ENCODE measurements at places on chromosomes 5 and 9.

GRCh38 chr5:32074401-32074800 lies 99.7 kb downstream of the GOLPH3 start:
- DNase-seq = no peak

DNA sequence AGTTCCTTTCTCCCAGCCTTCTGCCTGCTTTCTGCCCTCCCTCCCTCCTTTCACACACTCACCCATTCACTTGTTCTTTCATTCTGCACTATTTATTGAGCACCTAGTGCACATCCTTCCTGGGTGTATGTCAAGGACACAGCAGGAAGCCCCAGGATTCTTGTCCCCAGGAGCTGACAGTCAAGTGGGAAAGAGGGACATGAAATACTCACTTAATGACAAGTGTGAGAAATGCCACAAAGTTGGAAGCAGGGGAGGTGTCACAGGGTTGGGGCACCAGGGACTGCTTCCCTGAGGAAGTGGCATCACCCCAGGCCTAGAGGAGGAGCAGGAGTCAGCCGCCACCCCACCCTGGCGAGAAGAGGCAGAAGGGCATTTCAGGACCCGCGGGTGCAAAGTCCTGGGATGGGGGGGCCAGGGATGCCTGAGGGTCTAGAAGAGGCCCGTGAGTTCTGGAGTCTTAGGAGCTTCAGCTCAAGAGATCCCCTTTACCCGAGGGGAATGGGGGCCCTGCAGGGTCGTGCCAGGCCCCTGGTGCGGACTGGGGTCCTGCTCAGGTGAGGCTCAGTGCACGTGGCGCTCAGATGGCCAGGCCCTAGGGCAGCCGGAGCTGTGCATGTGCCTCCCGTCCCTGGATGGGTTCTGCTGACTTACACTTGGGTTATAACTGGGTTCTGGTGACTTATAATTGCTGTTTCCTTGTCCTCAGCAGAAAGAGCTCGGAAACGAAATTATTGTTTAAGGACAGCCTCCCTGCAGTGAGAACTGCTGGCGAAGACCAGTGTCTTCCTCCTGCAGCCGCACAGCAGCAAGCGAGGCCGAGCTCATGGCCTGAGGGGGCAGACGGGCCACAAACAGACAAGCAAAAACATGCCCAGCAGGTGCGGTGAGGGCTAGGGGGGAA lies 16.9 kb upstream of the LAMC3 start:
- DNase-seq = no peak

GRCh38 chr5:73376618-73377170 lies 71.9 kb downstream of the FOXD1 start:
- DNase-seq = no peak

DNA sequence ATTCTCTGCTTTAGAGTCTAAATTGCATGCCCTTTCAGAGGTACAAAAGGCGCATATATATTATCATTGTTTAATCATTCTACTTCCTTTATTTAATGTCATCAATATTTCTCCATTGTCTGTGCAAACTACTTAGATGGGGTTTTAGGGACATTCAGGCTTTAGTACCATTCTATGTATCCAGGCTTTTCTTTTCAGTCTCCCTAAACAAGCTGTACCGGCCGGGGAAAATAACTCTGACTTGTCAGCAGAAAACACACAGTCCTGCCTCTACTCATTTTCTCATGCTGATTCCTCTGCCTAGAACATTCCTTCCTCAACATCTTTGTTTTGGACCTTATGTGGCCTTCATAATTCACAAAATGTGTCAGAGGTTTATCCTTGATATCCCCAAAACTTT lies 392.1 kb upstream of the DAB2 start:
- no peak for DNase-seq

DNA sequence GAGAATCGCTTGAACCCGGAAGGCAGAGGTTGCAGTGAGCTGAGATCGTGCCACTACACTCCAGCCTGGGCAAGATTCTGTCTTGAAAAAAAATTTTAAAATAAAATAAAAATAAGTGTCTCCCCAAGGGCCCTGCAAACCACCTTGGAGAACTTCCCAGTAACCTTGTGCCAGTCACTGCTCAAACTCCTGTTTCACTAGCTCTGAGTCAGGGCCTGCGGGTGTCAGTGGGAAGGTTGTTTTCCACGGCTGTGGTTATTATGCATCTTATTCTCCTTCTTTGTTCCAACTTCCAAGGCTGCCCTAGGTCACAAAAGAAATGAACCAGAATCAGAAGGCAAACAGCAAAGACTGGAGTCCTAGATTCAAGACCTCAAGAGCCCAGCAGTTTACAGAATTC lies 246.7 kb downstream of the ADAMTSL1 start:
- DNase-seq = no peak

GRCh38 chr5:14588145-14588544 lies 6.6 kb downstream of the OTULINL start:
- DNase-seq = no peak

DNA sequence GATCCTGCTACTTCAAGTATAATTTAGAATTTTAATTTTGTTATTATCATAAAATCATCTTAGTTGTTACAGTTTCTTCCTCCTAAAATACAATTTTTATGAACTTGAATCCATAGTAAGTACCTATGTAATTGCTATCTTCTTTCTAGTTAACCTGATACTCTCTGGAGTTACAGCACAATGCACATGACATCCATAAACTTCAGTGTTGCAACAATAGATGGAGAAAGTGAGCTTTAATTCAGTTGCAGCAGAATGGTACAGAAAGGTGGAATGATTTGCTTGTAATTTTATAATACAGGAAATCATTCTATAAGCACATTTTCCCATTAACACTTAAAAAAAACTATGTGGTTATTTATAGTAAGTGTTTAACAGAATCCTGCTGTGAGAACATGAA lies 372.0 kb downstream of the CDH9 start:
- DNase-seq = no peak

GRCh38 chr5:16245249-16245648 lies 65.7 kb upstream of the MARCHF11 start:
- DNase-seq = no peak

- no peak for DNase-seq
Observed at GRCh38 chr5:150101023-150101422, 14.7 kb upstream of the CSF1R start.

- no peak for DNase-seq
Observed at GRCh38 chr5:124705577-124705976, 40.9 kb downstream of the ZNF608 start.

GRCh38 chr9:89107406-89107805 lies 71.2 kb downstream of the SHC3 start:
- no peak for DNase-seq

DNA sequence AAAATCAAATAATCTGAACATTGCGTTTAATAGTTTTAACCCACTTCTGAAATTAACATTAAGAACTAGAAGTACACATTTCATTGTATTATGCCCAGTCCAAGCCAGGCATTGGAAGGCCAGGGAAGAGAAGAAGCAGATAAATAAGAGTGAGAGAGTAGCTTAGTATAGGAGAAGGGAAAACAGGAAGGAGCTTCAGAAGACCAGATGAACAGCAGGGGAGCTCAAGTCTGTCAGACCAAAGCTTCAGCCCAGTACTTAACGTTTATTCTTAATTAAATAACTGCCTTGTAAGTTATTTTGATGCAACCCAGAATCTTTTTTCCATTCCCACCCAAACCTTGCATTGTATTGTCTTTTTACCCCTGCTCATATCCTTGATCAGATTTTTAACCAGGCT lies 11.5 kb upstream of the FAM120AOS start:
- no peak for DNase-seq

DNA sequence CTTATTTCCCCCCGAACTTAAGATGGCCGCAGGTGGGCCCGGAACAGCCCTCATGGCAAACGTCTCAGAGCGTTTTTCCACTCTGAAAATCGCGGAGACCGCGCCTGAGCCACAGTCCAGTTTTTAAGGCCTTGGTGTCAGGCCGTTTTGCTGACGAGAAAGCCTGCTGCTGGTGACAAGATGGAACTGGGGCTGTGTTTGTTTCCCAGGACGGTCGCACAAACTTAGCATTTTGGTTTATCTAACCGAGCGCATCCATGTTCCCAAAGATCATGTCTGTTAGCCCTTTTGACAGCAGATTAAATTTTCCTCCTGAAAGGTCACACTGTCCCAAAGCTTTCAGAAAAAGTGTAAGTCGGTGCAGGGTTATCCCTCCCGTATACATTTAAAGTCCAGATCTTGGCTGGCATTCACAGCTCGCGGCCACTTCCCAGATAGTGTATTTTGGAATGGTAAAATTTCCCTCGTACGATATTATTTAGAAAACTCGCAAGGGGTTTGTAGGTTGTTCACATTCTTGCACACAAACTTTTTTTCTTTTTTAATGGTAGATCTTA lies 812 bp downstream of the SREK1 start:
- DNase-seq = no peak

DNA sequence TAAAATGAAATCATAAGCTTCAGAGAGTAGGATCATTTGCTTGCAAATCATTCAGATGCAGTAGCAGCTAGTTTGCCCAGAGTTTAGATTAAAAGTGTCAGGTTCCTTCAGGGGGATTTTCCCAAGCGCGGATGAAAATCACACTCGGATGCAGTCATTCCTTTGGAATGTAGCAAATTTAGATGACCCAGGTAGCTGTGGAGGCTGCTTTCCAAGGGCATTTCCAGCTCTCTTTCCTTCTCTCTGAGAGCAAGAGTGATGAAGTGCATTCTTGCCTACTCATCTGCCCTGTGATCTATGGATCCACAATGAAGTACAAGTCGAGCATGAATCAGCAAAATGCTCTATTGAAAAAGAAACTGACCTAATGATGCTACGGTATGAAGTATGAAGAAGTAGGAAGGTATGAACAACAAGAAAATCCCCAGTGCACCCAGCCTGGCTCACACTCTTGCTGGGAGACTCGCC lies 200.2 kb downstream of the PLK2 start:
- no peak for DNase-seq

GRCh38 chr9:68742333-68742730 lies 37.3 kb downstream of the PIP5K1B start:
- no peak for DNase-seq

DNA sequence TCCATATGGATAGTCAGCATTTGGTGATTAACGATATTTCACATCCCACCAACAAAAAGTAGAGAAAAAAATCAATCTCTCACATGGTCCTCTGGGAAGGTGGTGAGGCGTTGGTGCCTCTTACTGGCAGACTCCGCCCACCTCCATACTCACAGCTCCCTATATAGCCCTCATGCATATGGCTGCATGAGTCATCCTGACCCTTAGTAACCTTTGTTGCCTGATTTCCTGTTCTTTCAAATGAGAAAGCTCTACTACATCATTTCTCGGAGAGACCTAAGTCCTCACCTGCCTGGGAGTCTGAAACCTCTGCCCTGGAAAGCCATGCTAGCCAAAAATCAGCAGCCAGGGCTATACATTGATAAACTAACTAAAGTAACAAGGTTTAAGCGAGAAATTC lies 33.3 kb upstream of the ABCA1 start:
- peak; percentile 92 for DNase-seq

- DNase-seq = no peak
Observed at GRCh38 chr5:169511708-169512107, 71.9 kb upstream of the SPDL1 start.

- DNase-seq = no peak
Observed at GRCh38 chr5:72722792-72723452, 93.5 kb upstream of the TNPO1 start.

DNA sequence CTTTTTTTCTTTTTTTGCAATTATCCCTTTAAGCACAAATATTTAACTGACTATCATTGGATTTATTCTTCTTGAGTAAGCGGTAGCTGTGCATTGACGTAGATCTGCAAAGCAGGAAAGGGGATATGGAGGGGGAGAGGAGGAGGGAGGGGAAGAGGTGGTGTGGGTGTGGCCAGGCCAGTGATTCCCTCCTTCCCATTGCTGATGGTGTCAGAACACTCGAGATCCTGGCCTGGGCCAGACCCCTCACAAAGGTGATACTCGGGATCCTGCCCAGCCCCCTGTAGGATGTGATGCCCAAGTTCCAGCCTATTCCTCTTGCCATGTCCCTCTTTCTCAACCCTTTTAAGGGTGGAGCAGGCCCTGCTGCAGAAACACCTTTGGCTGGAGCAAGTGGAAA lies 9.9 kb downstream of the SLC36A3 start:
- DNase-seq = no peak

GRCh38 chr5:172712610-172713009 lies 58.4 kb downstream of the DUSP1 start:
- DNase-seq = no peak

- DNase-seq = peak; percentile 51
Observed at GRCh38 chr5:179858241-179858585, 404 bp downstream of the MRNIP start.

GRCh38 chr5:94040591-94041148 lies 299.3 kb upstream of the POU5F2 start:
- no peak for DNase-seq

GRCh38 chr9:105038051-105038450 lies 110.1 kb upstream of the ABCA1 start:
- no peak for DNase-seq

DNA sequence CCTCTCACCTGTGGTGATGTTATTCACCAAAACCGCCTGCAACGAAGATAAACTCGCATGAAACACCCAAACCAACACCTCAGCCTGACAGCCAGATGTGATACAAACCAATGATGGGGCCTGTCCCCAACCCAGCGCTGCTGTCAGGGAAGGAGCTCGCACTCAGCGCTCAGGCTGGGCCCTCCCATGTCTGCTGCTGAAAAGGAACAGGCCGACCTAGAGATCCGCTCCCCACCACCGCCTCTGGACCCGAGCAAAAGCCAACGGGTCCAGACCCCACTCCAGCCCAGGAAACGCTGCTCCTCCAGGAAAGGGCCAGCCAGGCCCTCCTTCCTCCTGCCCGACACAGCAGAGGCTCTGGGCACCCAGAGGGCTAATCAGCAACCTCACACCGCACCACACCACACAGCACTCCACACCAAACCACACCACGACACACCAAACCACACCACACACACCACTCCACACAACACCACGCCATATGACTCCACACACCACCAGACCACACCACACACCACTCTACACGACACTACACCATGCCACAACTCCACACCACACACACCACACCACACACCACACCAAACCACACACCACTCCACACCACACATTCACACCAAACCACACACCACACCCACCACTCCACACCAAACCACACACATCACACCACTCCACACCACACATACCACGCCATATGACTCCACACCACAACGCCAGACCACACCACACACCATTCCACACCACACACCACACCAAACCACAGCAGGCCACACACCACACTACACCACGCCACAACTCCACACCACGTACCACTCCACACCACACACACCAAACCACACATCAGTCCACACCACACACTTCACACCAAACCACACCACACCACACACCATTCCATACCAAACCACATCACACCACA lies 46.5 kb downstream of the GOLM1 start:
- DNase-seq = no peak

- DNase-seq = peak; percentile 27
Observed at GRCh38 chr9:129696944-129697655, 31.7 kb downstream of the PRRX2 start.

GRCh38 chr5:159157552-159157951 lies 51.8 kb downstream of the RNF145 start:
- DNase-seq = no peak

- no peak for DNase-seq
Observed at GRCh38 chr5:133415506-133415905, 196.8 kb downstream of the FSTL4 start.

- DNase-seq = no peak
Observed at GRCh38 chr9:34600908-34601307, 11.0 kb downstream of the RPP25L start.

GRCh38 chr5:53537711-53538110 lies 22.7 kb upstream of the NDUFS4 start:
- DNase-seq = no peak

GRCh38 chr9:33103501-33104281 lies 27.2 kb upstream of the SMU1 start:
- no peak for DNase-seq

- no peak for DNase-seq
Observed at GRCh38 chr9:135937521-135938489, 23.4 kb downstream of the UBAC1 start.

- no peak for DNase-seq
Observed at GRCh38 chr5:140223567-140223966, 48.6 kb downstream of the CYSTM1 start.

Measured in activated naive CD4-positive, alpha-beta T cell treated with anti-CD3 and anti-CD28 coated beads for 36 hours (primary cell).